ENCODE measurements at places on chromosomes 7 and 10. TPM values are rescaled to one million over a fixed set of nuclear protein-coding genes. Genes with fewer than 3 reads are reported as not detected.

- no peak for DNase-seq
These were observed 19.1 kb upstream of the INPP5F start for GRCh38 chr10:119706521-119707278.

- no peak for DNase-seq
These were observed 15.4 kb downstream of the AQP1 start for GRCh38 chr7:30927040-30927439.

- no peak for DNase-seq
These were observed 208.4 kb upstream of the SVIL start for GRCh38 chr10:29843143-29843542.

DNA sequence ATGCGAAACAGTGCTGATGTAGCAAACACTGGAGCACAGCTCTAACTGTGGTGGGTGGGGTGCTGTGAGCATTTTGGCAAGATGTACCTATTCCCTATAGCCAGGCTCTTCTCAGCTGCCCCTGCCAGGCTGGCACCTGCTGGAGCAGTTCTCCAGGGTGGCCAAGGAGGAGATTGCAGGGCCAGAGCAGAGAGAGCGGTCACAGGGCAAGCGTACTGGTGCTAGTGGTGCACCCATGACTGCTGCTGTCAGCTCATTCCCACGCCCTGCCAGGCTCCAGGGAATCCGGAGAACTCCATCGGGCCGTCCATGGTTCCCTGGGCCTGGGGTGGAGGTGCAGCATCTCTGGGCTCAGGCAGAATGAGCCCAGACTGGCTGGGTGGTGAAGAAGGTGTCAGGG, 2.1 kb downstream of the COL13A1 start:
- DNase-seq: no peak

GIMAP4 gene
- not detected for total RNA-seq

DNA sequence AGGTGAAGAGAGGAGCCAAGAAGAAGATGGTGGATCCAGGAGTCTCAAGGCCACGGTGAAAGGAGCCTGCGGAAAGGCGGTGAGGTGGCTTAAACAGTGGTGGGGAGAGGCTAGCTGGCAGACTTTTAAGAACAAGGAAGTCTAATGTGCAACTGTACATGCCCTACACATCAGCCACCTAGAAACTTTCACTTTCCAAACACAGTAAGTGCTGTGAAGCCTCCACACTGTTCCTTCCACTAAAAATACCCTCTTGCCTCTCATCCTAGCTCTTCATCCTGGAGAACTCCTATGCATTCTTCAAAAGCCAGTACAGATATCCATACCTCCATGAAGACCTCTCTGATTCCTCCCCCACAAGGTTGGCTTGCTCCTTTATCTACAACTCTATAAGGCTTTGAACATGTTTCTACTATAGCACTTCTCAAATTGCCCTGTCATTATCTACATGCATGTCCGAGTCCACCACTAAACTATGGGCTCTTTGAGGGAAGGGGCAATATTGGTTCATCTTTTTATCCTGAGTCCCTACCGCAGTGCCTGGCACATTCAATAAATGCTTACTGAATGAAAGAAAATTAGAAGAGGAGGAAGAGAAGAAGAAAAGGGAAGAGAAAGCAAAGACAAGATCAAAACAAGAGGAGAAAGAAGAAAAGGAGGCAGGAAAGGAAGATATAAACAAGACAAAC, 54.2 kb downstream of the DNAJC12 start:
- no peak for DNase-seq

GJC3 gene
- total RNA-seq: not detected

JCAD gene
- total RNA-seq: 24.8 TPM

DNA sequence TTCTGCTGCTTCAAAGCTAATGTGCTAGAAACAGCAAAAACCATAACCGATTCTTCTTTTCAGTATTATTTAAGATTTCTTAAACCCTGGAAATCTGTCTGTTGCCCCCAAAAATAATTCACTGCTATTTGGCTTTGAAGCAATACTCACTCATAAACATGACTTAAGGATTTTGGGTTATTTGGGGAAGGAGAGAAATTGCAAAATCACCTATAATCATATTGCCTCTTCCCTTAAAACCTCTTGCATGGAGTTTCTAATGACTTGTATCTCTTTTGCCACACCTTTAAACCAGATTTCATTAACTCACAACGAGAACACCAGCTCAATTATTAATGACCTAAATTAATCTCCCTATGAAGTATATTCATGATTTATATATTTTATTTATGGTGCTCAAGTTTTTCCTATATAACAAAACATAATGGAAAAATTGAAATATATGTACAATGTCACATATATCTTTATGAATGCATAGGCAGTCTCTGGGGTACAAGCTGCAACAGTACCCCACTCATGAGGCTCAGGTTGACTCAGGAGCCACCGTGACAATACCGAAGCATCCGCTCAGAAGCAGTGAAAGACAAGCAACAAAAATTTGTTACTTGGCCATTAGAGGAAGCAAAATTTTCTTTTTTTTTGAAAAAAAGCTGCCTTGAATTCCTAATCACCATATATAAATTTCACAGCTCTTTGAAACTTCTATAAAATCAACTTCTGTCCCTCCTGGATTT, 3.0 kb downstream of the NAMPT start:
- no peak for DNase-seq

DNA sequence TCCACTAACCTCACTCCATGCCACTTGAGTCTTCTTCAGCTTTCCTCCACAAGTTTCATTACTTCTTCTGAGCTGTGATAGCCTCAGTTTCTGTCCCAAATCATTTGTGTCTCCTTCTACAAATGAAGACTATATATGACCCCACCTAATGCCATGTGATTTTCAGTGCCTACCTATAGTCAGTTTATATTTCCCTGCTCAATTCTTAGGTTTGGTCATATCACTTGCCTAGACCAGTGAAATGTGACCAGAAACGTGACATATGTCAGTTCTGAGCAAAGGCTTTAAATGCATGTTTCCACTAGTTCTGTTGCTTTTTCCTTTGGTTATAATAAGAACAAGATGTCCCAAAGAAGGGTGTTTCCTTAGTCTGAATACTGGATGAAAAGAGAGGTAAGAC, 24.6 kb upstream of the REEP3 start:
- no peak for DNase-seq

DNA sequence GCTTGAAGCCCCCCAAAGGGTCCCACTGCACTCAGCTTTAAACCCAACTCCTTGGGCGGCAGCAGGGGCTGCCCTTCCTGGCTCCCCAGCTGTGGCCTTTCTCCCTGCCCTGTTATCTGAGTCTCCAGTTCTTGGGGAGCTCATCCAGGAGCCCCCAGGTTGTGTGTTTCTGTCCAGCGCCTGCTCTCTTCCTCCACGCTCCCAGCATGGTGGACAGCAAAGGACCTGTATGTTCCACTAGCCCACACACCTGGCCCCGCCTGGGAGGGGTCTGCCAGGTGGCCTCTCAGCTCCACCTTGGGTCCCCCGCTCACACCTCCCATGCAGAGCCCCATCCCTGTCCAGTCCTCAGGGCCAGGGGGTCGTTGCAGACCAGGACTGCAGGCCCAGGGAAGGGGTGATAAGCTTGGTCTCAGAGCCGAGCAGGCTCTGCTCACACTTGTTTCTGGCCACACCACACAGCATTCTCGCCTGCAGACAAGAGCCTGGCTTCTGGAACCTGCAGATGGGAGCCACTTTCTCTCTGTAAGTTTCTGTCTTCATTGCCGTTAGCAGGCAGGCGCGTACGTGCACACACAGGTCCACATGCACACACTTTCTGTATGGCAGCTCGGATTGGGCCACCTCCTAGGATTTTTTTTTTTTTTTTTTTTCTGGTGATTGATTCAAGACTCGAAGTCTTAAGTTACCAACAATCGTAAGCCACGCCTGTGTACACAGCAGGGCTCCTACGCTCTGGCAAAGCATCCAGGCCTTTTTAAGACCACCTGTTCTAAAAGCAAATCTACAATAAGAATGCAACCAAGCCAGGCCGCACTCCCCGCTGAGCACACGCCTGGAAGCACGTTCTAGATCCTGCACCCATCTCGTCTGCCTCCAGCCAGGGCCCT, 104.6 kb downstream of the CYTH3 start:
- no peak for DNase-seq

TMEM209 gene
- 16.4 TPM for total RNA-seq

NKX2-3 gene
- total RNA-seq: not detected

ZNF736 gene
- 3.2 TPM for total RNA-seq

TRA2A gene
- total RNA-seq: 14.7 TPM

FAM25G gene
- total RNA-seq: not detected

SPDYE2B gene
- total RNA-seq: not detected

- DNase-seq: no peak
These were observed 27.9 kb downstream of the PDLIM1 start for GRCh38 chr10:95262763-95263518.

DNA sequence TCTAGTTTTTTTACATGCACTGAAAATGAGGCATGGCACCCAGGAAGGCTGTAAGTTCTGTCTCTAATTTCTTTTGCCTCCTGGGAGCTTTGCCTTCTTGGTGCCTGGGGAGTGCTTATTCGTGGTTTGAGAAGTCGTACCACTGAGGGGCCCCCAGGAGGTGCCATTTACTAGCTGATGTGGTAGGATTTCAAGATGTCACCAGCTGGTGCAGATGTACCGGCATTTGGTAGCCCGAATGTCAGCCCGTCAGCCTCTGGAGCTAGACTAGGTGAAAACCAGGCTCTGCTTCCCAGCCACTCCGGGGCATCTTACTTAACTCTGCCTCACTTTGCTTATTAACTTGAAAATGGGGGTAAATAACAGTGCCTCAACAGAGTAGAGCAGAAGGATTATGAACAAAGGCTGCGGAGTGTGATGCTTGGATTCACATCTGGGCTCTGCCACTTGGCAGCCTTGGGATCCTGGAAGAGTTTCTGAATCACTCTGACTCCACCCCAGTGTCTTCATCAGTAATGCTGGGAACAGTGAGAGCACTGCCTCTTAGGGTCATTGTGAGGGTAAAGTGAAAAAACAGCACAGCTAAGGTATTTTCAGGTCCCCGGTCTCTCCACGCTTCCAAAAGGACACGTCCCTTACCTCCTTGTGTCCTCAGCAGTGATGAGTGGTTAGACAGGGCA, 31.4 kb upstream of the BTBD16 start:
- DNase-seq: peak; percentile 89

PNLIPRP2 gene
- total RNA-seq: not detected

DNA sequence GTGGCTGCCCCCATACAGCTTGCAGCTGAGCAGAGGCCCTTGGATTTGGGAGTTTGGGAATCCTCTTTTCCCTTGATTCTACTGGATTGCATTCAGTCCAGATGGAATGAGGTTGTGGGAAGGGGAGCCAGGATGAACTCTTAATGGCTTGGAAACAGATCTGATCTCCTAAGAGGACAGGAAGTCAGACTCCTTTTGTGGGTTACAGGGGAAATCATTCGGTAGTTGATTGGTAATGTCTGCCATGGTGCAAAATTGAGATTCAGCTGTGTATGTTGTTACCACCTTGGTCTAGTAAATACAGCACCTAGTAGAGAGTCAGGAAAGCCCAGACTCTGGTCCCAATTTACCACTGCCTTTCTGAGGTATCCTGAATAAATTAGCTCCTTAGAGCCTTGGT, 144.2 kb upstream of the TNRC18 start:
- no peak for DNase-seq

NAT16 gene
- total RNA-seq: not detected

TWIST1 gene
- total RNA-seq: 47.8 TPM

NUTM2B gene
- not detected for total RNA-seq

RET gene
- total RNA-seq: not detected

DNA sequence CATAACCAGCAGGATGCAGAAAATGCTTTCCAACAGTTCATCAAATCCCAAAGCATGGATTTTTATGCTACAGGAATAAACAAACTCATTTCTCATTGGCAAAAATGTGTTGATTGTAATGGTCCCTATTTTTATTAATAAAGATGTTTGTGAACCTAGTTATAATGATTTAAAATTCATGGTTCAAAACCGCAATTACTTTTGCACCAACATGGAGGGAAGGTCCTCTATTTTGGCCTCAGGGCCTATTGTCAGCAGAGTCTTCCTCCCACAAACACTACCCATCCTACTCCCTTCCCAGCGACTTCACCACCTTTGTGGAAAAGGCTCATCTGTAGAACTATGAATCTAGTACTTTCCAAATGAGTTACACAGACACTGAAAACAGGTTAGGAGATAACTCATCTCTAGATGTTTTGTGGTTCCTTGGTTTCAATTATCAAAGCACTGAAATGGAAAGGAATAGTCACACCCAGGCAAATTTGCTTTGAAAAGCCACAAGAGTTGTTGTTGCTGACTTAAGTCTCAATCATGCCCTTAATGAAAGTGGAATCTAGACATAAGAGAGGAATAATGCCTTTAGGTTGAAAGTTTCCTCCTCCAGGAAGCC, 59.4 kb upstream of the FRMD4A start:
- no peak for DNase-seq

- no peak for DNase-seq
These were observed 309.4 kb downstream of the HGF start for GRCh38 chr7:81460250-81461045.

NEUROD6 gene
- total RNA-seq: not detected

- no peak for DNase-seq
These were observed 38.3 kb downstream of the CAMK1D start for GRCh38 chr10:12387561-12388210.

DNA sequence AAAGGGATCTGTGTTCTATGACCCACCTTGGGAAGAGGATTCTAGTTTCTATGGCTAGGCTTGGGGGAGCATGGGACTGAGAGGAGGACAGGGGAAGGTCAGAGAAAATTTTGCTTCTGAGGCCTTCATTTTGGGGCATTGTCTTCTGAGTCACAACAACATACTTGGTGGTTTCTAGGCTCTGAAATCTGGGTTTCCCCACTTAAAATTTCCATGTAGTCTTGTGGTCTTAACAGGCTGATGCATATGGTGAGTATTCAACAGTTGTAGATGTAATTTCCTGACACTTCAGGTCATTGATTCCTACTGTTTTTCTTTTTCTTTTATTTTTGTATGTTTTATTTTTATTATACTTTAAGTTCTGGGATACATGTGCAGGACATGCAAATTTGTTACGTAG, 88.5 kb downstream of the ANKRD7 start:
- no peak for DNase-seq

DNA sequence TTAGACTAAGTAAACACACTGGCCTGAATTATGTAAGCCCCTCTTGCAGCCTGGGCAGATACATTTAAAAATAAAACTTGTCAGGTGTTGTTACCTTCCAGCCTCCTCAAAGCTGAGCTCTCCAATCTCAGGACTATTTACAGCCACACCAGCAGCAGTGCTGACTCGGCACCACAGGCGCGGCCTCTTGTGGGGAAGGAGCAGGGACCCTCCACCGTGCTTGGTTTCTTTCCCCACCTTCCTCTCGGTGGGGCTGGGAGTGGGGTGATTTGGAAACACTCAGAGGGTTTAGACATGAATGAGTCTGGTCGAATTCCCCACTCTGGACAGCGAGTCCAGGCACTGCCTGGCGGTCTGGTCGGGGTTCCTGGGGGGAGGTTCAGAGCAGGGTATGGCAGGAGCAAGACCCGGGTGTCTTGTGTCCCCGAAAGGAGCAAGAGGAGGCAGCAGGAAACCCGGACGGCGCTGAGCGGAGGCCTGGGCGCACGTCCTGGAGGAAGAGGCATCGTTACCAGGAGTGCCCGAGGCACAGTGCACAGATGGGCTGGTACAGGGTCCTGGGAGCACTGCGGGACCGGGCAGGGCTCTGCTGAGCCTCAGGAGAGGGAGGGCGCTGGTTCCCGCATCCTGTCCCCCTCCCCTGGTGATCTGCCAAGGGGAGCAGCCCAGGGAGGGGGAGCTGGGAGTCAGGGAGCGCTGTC, 29.2 kb upstream of the CFAP46 start:
- DNase-seq: no peak

Measured in GM23248 (cell line).